ENCODE measurements at places on chromosomes 7 and 10.

GRCh38 chr7:47369736-47370135 lies 212.2 kb downstream of the TNS3 start:
- no peak for DNase-seq

GRCh38 chr10:91367558-91367957 lies 42.6 kb upstream of the HECTD2 start:
- no peak for DNase-seq

- DNase-seq: no peak
These were observed 12.9 kb downstream of the PON2 start for GRCh38 chr7:95421847-95422444.

GRCh38 chr7:81447351-81447952 lies 322.4 kb downstream of the HGF start:
- DNase-seq: peak; percentile 63

GRCh38 chr7:107039199-107039900 lies 5.2 kb upstream of the PRKAR2B start:
- DNase-seq: no peak

- peak; percentile 88 for DNase-seq
These were observed 186.2 kb downstream of the REEP3 start for GRCh38 chr10:63707254-63707910.

- no peak for DNase-seq
These were observed 3.6 kb downstream of the PRSS37 start for GRCh38 chr7:141837683-141838082.

DNA sequence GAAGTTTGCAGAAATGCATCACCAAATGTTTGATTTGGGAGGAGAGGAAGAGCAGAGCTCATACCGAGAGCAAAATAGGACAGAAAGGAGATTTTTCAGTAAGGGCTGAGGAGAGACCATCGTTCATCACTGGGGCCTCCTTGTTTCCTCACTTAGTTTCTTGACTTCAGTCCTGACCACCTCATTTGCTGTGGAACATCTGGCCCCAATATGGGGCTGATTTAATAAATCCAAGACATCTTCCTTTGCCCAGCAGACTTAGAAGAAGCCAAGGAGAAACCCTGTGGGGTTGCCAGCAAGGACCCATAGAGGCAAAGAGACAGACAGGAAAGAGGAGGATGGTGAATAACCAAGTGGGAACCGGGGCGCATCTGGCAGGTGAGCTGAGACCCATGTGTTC lies 60.4 kb downstream of the CHST3 start:
- DNase-seq: no peak

GRCh38 chr7:64965594-64965993 lies 25.2 kb downstream of the ZNF117 start:
- DNase-seq: no peak

DNA sequence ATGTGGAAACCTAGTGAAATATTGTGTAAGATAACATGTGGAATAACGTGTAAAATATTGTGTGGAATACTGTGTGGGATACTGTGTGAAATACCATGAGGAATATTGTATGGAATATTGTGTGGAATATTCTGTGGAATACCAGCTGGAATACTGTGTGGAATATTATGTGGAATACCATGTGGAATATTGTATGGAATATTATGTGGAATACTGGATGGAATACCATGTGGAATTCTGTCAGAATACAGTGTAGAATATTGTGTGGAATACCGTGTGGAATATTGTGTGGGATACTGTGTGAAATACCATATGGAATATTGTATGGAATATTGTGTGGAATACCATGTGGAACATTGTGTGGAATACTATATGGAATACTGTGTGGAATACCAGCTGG lies 134.6 kb upstream of the CHST15 start:
- no peak for DNase-seq

DNA sequence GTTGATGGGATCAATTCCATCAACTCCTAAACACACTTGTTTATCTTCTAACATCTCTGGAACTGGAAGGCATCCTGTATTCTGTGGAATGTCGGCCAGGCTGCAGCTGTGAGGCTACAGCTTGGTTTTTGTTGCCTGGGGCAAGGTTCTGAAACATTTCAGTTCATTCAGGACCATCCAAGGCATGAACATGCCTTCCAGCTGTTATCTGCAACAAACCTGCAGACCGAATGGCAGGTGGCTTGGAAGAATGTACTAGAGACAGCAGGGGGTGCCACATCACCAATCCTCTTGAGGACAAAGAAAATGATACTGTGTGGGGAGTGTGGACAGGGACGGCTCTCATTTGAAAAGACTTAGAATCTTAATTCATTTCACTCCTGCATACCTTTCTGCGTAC lies 12.4 kb downstream of the PAPOLB start:
- peak; percentile 71 for DNase-seq

GRCh38 chr7:1646957-1647891 lies 22.9 kb upstream of the ELFN1 start:
- DNase-seq: peak; percentile 76

All from NB4 (cell line).